Thymus (tissue), 14 donors: ENCODE measurements at places on chromosomes 1 and 21. TPM values are rescaled to one million over a fixed set of nuclear protein-coding genes. Genes with fewer than 3 reads are reported as not detected.
A peak's percentile ranks its signal among the peaks of the same experiment; 100 is the strongest.

DNA sequence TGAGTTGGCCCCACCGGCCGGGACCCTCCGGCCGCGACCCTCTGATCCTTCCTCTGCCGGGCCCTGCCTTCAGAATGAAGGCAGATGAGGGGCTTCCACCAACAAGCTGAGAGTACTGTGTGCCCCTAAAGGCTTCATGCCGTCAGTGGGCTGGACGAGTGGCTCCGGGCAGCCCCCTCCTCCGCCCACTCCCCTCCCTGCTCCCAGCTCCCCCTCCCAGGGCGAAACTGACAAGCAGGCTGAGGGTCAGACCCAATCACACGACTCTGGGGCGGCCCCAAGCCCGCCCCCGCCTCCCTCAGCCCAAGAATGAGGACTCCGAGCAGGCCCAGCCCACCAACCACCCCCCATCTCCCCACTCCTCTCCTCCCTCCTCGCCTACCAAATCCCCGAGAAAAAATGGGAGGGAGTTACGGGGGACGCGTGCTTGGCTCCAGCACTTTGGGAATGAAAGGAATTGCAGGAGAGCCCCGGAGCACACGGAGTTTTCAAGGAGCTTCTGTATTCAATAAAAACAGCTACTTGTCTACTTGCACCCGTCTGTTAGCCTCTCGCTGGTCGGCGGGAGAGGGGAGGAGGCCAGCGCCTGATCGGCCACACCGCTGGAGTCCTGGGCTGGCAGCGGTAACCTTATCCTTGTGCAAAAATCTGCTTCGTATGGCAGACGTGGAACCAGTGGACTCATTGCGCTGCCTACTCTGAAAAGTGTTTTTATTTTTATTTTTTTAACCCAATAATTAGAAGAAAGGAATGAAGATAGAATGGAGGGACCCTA is at the start of gene COL11A1:
COL11A1 (minus strand) TSS at position 147 of the 775 bp plus-strand sequence. CDS start 344 bp downstream, outside the sequence.
- no peaks in the 10 kb centered on the region for H3K4me1 ChIP-seq
- no peaks in the 10 kb centered on the region for H3K36me3 ChIP-seq
- H3K27ac ChIP-seq, result no peak within 1 kb of the TSS
- DNase-seq, result no peak

GRCh38 chr1:154609398-154610380 is 1.7 kb upstream of the ADAR start:
- no peak overlapping the region for H3K4me3 ChIP-seq
- no peaks in the 10 kb centered on the region for H3K27me3 ChIP-seq
- peak overlapping the region; percentile 94 for H3K27ac ChIP-seq
- H3K4me1 ChIP-seq, result peaks cover 20% of the 10 kb centered on the region

GRCh38 chr1:246162560-246162959 is 344.5 kb downstream of the SMYD3 start:
- no peaks in the 10 kb centered on the region for H3K27me3 ChIP-seq
- no peaks in the 10 kb centered on the region for H3K4me1 ChIP-seq
- no peak overlapping the region for H3K27ac ChIP-seq
- no peaks in the 10 kb centered on the region for H3K36me3 ChIP-seq

- no peaks in the 10 kb centered on the region for H3K27me3 ChIP-seq
- no peak overlapping the region for H3K27ac ChIP-seq
- no peak overlapping the region for H3K4me3 ChIP-seq
- H3K4me1 ChIP-seq, result no peaks in the 10 kb centered on the region
Observed at GRCh38 chr1:89407360-89407759, 43.5 kb downstream of the GBP6 start.

GRCh38 chr1:83097715-83098114 is 901.2 kb downstream of the TTLL7 start:
- no peak overlapping the region for H3K4me3 ChIP-seq
- no peaks in the 10 kb centered on the region for H3K27me3 ChIP-seq
- H3K36me3 ChIP-seq, result no peaks in the 10 kb centered on the region
- no peak for DNase-seq

DNA sequence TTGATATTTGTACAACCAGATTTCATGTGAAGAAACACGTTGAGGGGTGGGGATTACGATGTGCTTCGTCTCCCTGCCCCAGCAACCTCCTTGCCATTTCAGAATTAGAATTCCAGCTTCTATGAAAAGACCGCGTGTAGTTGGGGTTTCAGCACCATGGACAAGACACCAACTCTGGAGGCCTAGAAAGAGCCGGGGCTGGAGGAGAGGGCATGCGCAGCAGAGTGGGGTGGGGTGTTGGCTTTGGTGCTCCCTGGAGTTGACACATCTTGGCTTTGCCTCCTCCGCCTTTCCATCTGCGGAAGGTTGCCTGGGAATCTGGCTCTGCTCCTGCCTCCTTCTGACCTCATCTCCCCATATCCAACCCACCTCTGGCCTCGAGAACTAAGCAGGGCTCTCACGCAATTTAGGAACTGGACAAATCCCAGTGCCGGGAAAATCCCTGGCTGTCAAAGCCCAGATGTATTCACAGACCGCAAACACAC is 11.8 kb downstream of the HTR6 start:
- H3K27ac ChIP-seq, result no peak overlapping the region
- H3K4me1 ChIP-seq, result no peaks in the 10 kb centered on the region
- peak; percentile 34 for DNase-seq
- peaks cover 12% of the 10 kb centered on the region for H3K27me3 ChIP-seq

GRCh38 chr1:244035358-244035757 is 15.7 kb upstream of the ZBTB18 start:
- H3K4me1 ChIP-seq, result no peaks in the 10 kb centered on the region
- no peaks in the 10 kb centered on the region for H3K27me3 ChIP-seq
- no peak for DNase-seq
- no peak overlapping the region for H3K27ac ChIP-seq

GRCh38 chr1:18385239-18385790 is 95.4 kb upstream of the KLHDC7A start:
- H3K4me1 ChIP-seq, result no peaks in the 10 kb centered on the region
- peaks cover 13% of the 10 kb centered on the region for H3K27me3 ChIP-seq
- no peaks in the 10 kb centered on the region for H3K36me3 ChIP-seq
- no peak overlapping the region for H3K4me3 ChIP-seq
- no peak overlapping the region for H3K27ac ChIP-seq
- no peak for DNase-seq

GRCh38 chr1:72280711-72281110 is 1.6 kb downstream of the NEGR1 start:
- H3K4me3 ChIP-seq, result no peak overlapping the region
- peaks cover 10% of the 10 kb centered on the region for H3K4me1 ChIP-seq
- DNase-seq, result no peak
- H3K27ac ChIP-seq, result no peak overlapping the region
- peaks cover 8% of the 10 kb centered on the region for H3K27me3 ChIP-seq
- no peaks in the 10 kb centered on the region for H3K36me3 ChIP-seq

- peaks cover 6% of the 10 kb centered on the region for H3K4me1 ChIP-seq
- H3K36me3 ChIP-seq, result no peaks in the 10 kb centered on the region
- peak overlapping the region; percentile 96 for H3K27ac ChIP-seq
- H3K27me3 ChIP-seq, result no peaks in the 10 kb centered on the region
- no peak for DNase-seq
Observed at GRCh38 chr1:193060115-193060403, 647 bp downstream of the RO60 start.

- H3K4me1 ChIP-seq, result no peaks in the 10 kb centered on the region
- no peaks in the 10 kb centered on the region for H3K27me3 ChIP-seq
- no peak overlapping the region for H3K27ac ChIP-seq
- H3K36me3 ChIP-seq, result no peaks in the 10 kb centered on the region
Observed at GRCh38 chr1:199155166-199156019, 516.6 kb downstream of the PTPRC start.

DNA sequence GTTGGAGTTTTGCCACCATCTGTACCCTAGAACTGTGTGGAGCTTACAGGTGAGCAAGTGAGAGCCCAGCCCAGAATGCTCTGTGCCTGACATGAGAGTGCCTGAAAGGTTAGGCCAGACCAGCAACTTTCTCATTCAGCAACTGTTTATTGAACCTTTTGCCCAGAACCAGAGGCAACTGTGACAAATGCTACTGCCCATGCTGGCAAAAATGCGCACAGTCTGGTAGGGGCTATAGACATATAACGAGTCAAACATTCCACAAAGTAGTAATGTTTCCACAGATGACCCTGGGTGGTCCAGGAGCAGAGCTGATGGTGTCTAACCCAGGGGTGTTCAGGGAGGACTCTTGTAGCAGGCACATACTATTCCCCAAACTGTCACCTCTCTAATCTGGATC is 56.0 kb upstream of the GCLM start:
- H3K27me3 ChIP-seq, result no peaks in the 10 kb centered on the region
- no peak for DNase-seq
- H3K36me3 ChIP-seq, result no peaks in the 10 kb centered on the region
- H3K4me3 ChIP-seq, result no peak overlapping the region
- H3K27ac ChIP-seq, result no peak overlapping the region
- no peaks in the 10 kb centered on the region for H3K4me1 ChIP-seq

DNA sequence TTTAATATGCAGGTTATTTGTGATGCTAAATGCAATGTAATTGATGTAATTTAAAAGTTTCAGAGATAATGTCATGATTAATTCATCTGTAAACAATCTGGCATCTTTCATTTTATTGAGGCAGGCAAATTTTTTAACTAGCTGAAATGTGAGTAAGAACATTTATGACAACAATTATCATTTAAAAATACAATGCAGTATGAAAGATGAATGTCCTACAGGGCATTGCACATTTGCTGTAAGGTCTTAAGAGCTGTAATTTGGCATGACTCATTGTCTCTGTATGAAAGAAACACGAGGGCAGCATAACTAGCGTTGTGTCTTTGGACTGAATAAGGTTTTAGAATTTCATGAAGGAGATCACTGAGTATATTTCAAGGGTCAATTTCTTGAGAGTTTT is 642.8 kb downstream of the PLA2G4A start:
- H3K27me3 ChIP-seq, result no peaks in the 10 kb centered on the region
- H3K4me1 ChIP-seq, result no peaks in the 10 kb centered on the region
- H3K27ac ChIP-seq, result no peak overlapping the region
- no peak for DNase-seq
- no peak overlapping the region for H3K4me3 ChIP-seq

DNA sequence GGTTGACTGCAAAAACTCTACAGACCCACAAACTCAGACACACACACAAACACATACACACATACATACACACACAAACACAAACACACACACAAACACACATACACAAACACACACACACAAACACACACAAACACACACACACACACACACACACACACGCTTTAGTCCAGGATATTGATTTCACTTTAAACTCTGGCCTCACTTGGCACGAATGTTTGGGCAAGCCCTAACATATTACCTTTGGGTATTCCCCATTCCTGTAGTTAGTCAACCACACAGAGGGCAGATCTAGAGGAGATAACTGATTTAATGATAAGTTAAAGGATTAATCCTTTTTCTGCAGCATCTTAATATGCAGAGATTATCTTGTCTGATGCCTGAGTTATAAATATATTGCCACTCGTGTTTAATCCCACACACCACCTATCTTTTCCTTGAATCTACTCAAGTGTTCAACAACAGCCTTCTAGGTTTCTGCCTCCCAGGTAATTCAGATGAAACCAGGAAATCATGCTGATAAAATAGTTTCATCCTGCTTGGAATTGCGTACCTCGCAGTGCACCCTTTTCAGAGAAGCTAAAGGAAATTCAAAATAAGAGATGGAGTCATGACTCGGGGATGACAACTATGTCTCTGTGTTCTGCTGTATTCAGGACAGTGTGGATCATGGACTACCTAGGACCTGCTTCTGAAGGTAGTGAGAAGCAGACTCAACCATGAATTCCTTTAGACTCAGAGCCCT is 14.5 kb upstream of the RUNX1 start:
- H3K4me1 ChIP-seq, result no peaks in the 10 kb centered on the region
- no peak overlapping the region for H3K4me3 ChIP-seq
- H3K27me3 ChIP-seq, result no peaks in the 10 kb centered on the region
- H3K36me3 ChIP-seq, result no peaks in the 10 kb centered on the region
- no peak overlapping the region for H3K27ac ChIP-seq

DNA sequence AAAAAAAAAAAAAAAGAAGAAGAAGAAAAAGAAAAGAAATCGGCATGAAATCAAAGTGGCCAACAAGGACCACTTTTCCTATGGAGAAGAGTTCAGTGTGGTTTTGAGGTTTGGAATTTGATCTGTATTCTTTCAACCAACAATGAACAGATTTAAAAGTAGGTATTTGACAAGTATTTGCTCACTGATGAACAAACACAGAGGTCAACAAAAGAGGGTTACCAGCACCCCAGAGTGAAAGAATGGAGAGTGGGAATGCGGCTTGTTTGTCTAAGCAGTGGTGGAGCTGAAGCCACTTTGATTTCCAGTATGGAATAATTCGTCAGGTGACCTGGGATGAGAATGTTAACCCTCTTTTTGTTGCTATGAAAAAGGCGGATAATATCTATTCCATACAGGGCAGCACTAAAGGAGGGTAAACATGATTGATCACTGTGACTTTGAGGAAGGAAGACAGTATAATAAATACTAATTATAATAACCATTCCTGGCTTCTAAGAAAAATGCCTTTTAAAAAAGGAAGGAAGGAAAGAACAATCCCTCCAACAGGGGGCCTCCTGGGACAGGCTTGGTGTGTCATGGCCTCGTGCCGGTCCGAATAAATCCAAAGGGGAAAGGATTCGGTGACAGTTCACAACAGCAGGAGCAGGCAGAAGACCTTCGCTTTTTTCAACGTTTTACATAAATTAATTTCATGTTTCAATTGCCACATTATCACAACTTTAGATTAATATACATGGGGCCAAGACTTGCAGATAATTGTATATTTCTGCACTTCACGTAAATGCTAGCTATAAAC is 37.2 kb upstream of the SIM2 start:
- no peaks in the 10 kb centered on the region for H3K36me3 ChIP-seq
- no peaks in the 10 kb centered on the region for H3K4me1 ChIP-seq
- H3K27ac ChIP-seq, result no peak overlapping the region
- H3K27me3 ChIP-seq, result peaks cover 23% of the 10 kb centered on the region

- H3K27me3 ChIP-seq, result no peaks in the 10 kb centered on the region
- H3K36me3 ChIP-seq, result peaks cover 34% of the 10 kb centered on the region
- H3K4me1 ChIP-seq, result peaks cover 21% of the 10 kb centered on the region
- no peak for DNase-seq
Observed at GRCh38 chr1:200520735-200521134, 99.8 kb downstream of the KIF14 start.

- no peak overlapping the region for H3K27ac ChIP-seq
- no peaks in the 10 kb centered on the region for H3K4me1 ChIP-seq
- no peak for DNase-seq
Observed at GRCh38 chr1:179761296-179761695, 18.2 kb downstream of the FAM163A start.

DNA sequence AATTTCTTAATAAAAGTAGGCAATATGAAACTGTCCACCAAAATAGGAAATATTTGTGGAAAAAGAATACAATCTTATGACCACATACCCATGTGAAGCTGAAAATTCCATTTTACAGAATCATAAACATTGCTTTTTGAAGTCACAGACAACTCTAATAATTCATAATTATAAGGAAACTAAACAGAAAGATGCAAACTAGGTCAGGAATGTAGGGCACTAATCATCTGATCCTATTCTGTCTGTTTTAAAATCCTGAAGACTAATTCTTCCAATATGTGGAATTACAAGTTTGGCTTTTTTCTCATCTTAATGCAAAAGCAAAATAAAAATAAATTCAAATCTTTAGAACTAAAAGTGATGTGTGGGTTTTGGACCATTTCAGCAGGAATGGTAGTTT is 528.6 kb downstream of the LTN1 start:
- no peaks in the 10 kb centered on the region for H3K36me3 ChIP-seq
- H3K27me3 ChIP-seq, result no peaks in the 10 kb centered on the region
- no peak overlapping the region for H3K27ac ChIP-seq

GRCh38 chr1:78640462-78640861 is 9.2 kb upstream of the IFI44 start:
- no peak overlapping the region for H3K4me3 ChIP-seq
- H3K36me3 ChIP-seq, result peaks cover 6% of the 10 kb centered on the region
- no peaks in the 10 kb centered on the region for H3K4me1 ChIP-seq
- no peak for DNase-seq

LCE1E gene
- polyA plus RNA-seq, result 0.30 TPM

C1orf141 gene
- 0.05 TPM for polyA plus RNA-seq

PERM1 gene
- 0.59 TPM for polyA plus RNA-seq

ZBTB21 gene
- polyA plus RNA-seq, result 7.9 TPM

GNAT2 gene
- 0.05 TPM for polyA plus RNA-seq

VSIG8 gene
- 2.6 TPM for polyA plus RNA-seq
